Forelimb muscle (tissue), 1 donor: ENCODE measurements at places on chromosomes 3 and 15. TPM values are rescaled to one million over a fixed set of nuclear protein-coding genes. Genes with fewer than 3 reads are reported as not detected.

The ALDH1L1 gene
- polyA plus RNA-seq, result 0.22 TPM

The CD47 gene
- 59.5 TPM for polyA plus RNA-seq

The HTR3E gene
- not detected for polyA plus RNA-seq

The CEMIP gene
- 2.4 TPM for polyA plus RNA-seq

The EPHB1 gene
- 49.5 TPM for polyA plus RNA-seq

The CYP11A1 gene
- polyA plus RNA-seq, result 1.0 TPM

The GOLGA8H gene
- 0.81 TPM for polyA plus RNA-seq

The USF3 gene
- 18.1 TPM for polyA plus RNA-seq

DNA sequence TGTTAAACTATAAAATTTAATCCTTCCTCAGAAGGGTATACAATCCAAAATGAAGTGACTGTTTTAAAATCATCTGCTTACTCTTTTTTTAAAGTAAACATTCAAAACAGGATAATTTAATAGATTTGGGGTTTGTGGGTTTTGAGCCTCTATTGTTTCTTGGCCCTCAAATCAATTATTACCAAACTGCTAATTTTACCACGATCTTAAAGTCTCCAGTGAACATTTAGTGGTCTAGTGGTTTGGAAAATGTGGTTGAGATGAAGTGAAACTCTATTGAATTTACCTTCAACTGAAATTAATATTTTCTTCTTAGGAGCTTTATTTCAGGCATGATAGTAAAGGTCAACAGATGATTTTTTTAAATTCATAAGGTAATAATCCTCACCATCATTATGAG lies 11.2 kb upstream of the ATP11B start:
- no peak for DNase-seq

DNA sequence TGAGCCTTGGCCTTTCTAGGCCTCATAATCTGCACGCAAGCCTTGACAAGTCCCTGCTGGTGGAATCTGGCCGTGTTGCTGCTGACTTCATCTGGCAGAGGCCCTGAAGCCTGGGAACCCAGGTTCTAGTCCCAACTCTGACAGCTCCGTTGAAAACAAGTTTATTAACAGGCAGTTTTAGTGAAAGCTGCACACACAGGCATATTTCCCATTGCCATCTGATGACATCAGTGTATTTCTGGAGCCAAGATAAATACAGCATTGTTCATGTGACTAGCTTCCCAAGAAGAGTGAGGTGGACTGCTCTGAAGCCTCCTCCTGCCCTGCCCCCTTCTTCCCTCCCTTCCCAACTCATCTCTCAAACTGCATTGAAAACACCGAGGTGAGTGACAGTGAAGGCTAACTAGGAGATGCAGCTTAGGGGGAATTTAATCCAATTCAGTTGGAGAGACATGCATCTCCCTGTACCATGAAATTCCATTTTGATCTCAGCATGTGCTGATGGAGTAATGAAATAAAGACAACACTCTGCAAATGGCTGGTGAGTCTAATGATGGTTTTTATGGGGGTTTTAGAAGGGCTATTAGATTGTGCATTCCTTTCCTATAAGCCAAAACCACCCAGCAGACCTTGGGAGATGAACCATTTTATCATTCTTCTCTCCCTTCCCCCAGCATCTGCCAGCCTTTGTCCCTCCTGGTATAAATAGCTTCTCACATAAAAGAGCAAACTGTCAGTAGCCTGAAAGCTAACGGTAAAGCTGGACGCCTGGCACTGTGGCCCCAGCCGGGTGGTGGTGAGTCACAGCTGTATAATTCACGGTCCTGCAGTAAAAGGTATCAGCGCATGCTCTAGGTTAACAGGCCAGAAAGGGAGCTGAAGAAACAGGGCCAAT lies 38.0 kb downstream of the PRICKLE2 start:
- DNase-seq, result peak; percentile 78

- no peak for DNase-seq
Measured at GRCh38 chr15:93358166-93359059, 269.4 kb upstream of the RGMA start.

DNA sequence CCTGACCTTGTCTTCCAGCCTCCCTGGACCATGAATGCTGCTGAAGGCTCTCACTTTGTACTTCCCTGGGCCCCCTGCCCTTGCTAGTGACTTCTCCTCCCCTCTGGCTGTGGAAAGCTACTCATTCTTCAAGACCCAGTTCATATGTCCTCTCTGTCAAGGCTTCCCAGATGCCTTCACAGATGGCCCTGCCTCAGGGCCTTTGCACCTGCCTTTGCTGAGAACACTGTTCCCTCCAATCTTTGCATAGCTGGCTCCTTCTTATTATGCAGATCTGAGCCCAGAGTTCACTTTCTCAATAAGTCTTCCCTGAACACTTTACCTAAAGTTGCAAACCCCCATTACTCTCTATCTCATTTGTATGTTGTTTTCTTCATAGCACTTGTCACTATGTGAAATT lies 97.1 kb upstream of the CTDSPL start:
- DNase-seq, result no peak

GRCh38 chr3:39038165-39038564 lies 13.6 kb downstream of the SCN11A start:
- DNase-seq, result no peak

GRCh38 chr3:172103724-172104123 lies 64.3 kb downstream of the FNDC3B start:
- no peak for DNase-seq

DNA sequence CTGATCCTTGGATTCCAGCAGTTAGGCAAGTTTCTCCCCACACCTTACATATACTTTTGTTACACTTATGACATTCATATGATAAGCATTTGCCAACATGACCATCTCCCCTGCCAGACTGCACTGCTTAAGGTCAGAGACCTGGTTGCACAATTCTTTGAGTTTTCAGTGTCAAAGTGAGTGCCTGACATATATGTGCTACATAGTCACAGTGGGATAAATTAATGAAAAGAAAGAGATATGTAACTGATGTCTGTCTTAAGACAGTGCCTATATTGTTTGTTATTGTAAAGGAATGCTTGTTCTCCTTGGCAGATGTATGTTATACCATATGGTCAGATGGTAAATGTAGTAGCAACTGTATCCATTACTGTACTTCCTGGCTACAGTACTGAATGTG lies 3.5 kb upstream of the DCUN1D1 start:
- no peak for DNase-seq

GRCh38 chr3:54863366-54863765 lies 64.5 kb downstream of the LRTM1 start:
- DNase-seq, result no peak

GRCh38 chr3:32459450-32459849 lies 43.2 kb downstream of the CMTM6 start:
- no peak for DNase-seq

DNA sequence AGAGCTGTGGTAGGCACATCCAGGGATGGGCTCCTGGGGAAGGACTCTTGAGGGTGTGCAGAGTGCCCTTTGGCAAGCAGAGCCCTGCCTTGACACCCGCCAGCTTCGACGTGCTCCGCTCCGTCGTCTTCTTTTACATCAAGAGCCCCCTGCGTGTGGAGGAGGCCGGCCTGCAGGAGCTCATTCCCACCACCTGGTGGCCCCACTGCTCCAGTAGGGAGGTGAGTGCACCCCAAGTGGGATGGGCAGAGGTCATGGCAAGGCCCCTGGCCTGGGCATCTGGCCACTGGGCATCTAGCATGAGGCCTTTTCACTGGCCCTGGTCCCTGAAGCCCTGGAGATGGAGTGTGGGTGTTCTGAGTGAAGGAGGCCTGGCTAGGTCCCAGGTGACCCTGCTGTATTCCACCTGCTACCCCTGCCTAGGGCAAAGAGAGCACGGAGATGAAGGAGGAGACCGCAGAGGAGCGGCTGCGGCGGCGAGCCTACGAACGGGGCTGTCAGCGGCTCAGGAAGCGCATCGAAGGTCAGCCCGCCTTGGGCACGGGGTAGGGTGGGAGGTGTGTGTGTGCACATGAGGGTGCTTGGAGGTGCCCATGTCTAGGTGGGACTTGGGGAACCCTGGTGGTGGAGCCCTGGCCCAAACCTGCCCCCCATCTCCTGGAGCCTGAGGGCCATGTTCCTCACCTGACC lies 12.2 kb downstream of the RNF123 start:
- no peak for DNase-seq

GRCh38 chr3:168333410-168333935 lies 237.7 kb upstream of the GOLIM4 start:
- DNase-seq, result no peak

GRCh38 chr3:26343647-26344046 lies 278.9 kb upstream of the LRRC3B start:
- no peak for DNase-seq

GRCh38 chr3:178086144-178086825 lies 450.0 kb upstream of the KCNMB2 start:
- DNase-seq, result no peak

- DNase-seq, result no peak
Measured at GRCh38 chr3:16665282-16665741, 60.1 kb upstream of the DAZL start.

DNA sequence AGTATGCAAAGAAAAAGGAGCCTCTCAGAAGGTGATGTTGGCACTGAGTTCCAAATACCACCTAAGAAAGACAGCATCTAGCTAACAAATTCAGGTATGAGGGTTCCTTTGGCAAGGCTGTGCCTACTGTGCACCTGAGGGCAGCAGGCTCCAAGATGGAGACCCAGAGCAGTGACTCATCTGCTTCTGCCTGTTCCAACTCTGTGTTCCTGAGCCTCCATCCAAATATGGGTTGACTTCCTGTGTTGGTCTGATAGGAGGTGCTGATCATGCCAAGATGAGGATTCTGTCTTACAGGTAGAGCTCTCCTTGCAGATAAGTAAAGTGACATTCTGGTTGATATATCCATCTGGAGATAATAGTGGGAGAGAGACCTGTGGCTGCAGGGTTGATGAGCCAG lies 26.0 kb downstream of the SV2B start:
- no peak for DNase-seq

- DNase-seq, result no peak
Measured at GRCh38 chr3:52756141-52756540, 14.6 kb downstream of the NEK4 start.

DNA sequence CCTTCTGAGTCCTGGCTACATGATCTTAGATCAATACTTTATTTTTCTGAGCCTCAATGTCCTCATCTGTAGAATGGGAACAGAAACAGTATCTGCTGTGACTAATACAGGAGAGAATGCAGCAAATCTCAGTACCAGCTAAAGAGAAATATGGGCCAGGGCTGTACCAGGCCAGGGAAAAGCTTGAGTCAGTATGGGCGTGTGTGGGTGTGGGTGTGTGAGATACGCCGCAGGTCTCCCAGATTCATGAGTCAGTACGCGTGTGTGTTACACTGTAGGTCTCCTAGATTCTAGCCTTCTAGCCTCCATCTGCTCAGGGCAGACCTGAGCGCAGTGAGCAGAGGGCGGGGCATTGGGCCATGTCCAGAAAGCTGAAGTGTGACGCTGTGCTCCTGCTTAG lies 15.2 kb downstream of the GNAI2 start:
- DNase-seq, result no peak

DNA sequence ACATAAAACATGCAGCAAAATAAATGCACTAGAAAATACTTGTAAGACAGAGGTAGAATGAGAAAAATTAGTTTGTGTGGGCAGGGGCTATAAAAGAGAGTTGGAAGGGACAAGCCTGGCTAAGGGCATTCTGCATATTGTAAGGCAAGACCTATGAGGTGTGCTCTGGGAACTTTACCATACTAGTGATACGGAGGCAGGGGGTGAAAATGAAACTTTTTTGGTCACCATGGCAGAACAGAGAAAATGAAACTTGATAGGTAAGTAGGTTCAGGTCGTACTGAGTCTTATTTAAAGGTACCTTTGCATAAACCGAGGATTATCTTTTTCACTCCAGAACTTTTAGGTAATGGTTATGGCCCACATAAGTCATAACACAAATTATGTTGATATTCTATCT lies 74.7 kb upstream of the ACKR4 start:
- no peak for DNase-seq
